Gastrocnemius medialis (tissue), 4 donors: ENCODE measurements at places on chromosomes 1 and 21.

- peak; percentile 91 for DNase-seq
These were observed at the start of gene ARHGEF11 for GRCh38 chr1:157045250-157046218. ARHGEF11 (minus strand) TSS chr1:157045742; CDS start chr1:157044330, 1,412 bp downstream.

DNA sequence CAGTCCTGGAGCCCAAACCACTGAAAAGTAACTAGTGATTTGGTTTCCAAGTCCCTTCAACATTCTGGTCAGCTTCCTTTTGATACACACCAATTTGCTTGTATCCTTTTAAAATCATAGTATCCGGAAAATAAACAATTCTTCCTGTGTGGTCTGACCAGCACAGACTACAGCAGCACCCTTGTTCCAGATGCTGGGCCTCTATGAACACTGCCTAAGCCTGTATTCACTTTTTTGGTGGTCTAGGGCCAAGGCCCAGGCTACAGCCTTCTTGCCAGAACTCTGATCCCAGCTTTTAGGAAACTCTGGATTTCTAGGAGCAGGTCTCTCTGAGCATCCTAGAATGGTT is 801 bp upstream of the DDAH1 start:
- DNase-seq, result no peak

DNA sequence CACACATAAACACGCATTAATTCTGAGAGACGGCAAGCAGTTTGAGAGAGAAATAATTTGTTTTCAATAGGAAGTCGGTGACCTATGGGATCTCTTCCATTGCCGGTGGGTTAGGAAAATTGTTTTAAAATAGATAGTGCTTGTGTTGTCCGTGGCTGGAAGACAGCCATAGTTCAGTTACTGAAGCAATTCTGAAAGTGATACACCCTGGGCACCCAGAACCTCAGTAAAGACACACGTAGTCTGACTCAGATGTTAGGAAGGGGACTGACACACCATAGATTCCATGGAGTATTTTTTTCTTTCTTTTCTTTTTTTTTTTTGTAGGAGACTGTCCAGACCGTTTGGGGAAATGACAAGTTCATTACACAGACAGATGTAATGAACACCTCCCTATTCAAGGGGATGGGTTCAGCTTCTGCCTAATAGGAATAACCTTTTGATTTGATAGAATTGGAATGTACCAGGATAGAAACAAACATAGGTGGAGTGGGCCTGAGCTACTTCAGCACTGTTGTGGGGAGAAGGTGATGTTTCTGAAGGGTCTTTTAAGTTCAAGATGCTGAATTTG is 1.6 kb downstream of the C1orf21 start:
- peak; percentile 85 for DNase-seq

GRCh38 chr1:24416666-24417391 is 1.2 kb downstream of the NIPAL3 start:
- no peak for DNase-seq

DNA sequence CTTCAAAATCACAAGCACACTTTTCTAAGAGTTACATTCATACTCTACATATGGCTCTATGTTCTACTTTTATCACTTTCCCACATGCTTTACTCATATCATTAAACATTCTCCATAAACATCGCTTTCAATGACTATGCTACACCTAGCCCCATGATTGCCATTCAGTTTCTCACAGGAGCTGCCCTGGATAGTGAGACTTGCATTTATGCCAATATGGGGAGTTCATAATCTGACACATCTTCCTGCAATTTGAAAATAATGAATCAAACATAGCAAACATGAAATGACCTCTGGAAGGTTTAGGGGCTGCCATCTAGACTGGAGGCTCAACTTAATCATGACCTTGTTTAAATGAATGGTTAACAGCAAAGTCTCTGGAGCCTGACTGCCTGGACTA is 9.0 kb upstream of the CYP4A22 start:
- DNase-seq, result no peak

- no peak for DNase-seq
These were observed 6.8 kb downstream of the MTFR1L start for GRCh38 chr1:25826571-25826970.
